NCI-H2081 (cell line): ENCODE measurements at places on chromosomes 5 and 9.

DNA sequence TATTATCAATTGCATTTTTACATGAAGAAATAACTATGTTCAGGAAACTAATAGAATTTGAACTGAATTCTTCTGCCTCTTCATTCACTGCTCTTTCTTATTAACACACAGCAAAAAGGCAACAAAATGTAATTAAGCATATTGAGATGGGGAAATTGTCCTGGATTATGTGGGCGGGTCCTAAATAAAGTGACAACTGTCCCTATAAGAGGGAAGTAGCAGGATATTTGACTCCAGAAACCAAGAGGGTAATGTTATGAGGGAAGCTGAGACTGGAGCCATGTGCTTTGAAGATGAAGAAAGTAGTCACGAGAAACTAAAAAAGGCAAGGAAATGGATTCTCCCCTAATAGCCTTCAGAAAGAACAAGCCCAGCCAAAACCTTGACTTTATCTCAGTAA lies 311.2 kb upstream of the PIK3R1 start:
- DNase-seq: no peak

- DNase-seq: no peak
Measured at GRCh38 chr5:83540105-83540504, 68.6 kb downstream of the VCAN start.

- DNase-seq: no peak
Measured at GRCh38 chr5:91126448-91126847, 256.7 kb downstream of the ARRDC3 start.

DNA sequence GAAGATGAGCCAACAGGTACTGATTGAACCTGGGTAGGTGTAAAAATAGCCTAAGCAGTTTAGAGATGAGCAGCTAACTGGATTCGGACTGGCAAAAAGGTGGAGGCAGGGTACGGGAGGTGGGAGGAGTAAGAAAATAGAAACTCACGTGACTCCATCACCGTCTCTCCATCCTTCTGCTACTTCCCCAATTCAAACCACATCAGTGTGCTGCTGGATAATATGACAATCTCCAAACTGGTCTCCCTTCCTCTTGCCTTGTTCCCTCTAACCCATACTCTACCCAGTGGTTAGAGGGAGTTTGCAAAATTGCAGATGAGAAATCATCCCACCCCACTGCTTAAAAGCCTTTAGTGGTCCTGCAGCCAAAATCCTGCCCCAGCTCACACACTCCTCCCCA lies 42.7 kb downstream of the RIGI start:
- no peak for DNase-seq
